ENCODE measurements at places on chromosomes 11 and 22. TPM values are rescaled to one million over a fixed set of nuclear protein-coding genes. Genes with fewer than 3 reads are reported as not detected.

GRCh38 chr22:38753948-38754750, 1.6 kb downstream of the SUN2 start:
- DNase-seq, result peak; percentile 96
- H3K27me3 ChIP-seq, result no peaks in the 10 kb centered on the region
- H3K4me3 ChIP-seq, result no peak overlapping the region
- peak overlapping the region; percentile 100 for H3K27ac ChIP-seq
- H3K36me3 ChIP-seq, result peaks cover 32% of the 10 kb centered on the region
- peaks cover 49% of the 10 kb centered on the region for H3K4me1 ChIP-seq

DNA sequence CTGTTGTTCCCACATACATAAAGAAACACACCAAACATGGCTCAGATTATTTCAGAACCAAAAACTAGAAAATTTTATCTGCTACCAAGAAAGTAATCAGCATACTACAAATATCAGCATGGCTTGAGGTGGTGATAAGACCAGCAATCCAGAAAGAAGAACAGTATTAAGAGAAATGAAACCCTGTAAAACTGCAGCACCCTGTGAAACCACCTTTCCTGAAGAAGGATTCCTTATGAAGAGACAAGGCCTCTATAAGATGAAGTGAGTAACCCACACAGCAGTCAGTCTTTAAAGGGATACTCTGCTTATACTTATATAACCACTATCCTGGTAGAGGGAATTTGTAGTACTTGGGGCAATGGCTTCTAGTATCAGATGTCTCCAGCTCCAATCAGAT, 49.9 kb downstream of the RSF1 start:
- H3K27ac ChIP-seq, result no peak overlapping the region
- no peaks in the 10 kb centered on the region for H3K27me3 ChIP-seq
- no peak overlapping the region for H3K4me3 ChIP-seq

- H3K36me3 ChIP-seq, result no peaks in the 10 kb centered on the region
- peak overlapping the region; percentile 89 for H3K27ac ChIP-seq
- H3K4me3 ChIP-seq, result no peak overlapping the region
Measured at GRCh38 chr11:68142028-68142412, 20.8 kb upstream of the CHKA start.

- DNase-seq, result no peak
- H3K27ac ChIP-seq, result no peak overlapping the region
- no peak overlapping the region for H3K4me3 ChIP-seq
- no peaks in the 10 kb centered on the region for H3K27me3 ChIP-seq
- no peaks in the 10 kb centered on the region for H3K36me3 ChIP-seq
Measured at GRCh38 chr22:31734512-31734911, 15.4 kb downstream of the PRR14L start.

GRCh38 chr11:61092280-61092766, 10.0 kb upstream of the CD5 start:
- no peaks in the 10 kb centered on the region for H3K4me1 ChIP-seq
- no peaks in the 10 kb centered on the region for H3K27me3 ChIP-seq
- no peak overlapping the region for H3K27ac ChIP-seq
- H3K36me3 ChIP-seq, result no peaks in the 10 kb centered on the region
- DNase-seq, result no peak
- no peak overlapping the region for H3K4me3 ChIP-seq

DNA sequence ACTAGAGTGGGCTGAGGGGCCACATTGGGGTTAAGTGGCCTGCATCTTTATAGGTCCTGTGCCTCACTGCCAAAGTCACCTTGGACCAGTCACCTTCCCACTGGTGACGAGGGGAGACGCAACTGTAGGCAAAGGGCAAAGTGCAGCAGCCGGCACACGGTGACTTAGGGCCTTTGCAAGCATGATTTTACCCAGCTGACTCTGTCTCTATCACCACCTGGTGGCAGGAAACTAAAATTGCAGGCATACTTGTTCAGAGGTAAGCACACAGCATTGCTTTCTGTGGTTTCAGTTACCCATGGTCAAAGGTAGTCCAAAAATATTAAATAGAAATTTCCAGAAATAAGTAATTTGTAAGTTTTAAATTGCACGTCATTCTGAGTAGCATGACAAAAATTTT, 1164.4 kb downstream of the BRD1 start:
- no peaks in the 10 kb centered on the region for H3K4me1 ChIP-seq
- no peak overlapping the region for H3K4me3 ChIP-seq
- DNase-seq, result no peak
- no peaks in the 10 kb centered on the region for H3K36me3 ChIP-seq
- no peaks in the 10 kb centered on the region for H3K27me3 ChIP-seq

DNA sequence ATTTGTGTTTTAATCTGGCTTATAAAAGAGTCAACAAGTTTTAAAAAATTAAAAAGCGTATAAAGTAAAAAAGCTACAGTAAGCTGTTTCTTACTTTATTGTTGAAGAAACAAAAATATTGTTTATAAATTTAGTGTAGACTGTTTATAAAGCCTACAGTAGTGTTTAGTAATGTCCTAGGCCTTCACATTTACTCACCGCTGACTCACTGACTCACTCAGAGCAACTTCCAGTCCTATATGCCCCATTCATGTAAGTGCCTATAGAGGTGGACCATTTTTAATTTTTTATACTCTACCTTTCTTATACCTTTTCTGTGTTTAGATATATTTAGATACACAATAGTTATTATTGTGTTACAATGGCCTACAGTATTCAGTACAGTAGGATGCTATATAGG, 12.2 kb downstream of the MPPED2 start:
- no peak overlapping the region for H3K4me3 ChIP-seq
- DNase-seq, result no peak
- no peaks in the 10 kb centered on the region for H3K4me1 ChIP-seq
- no peak overlapping the region for H3K27ac ChIP-seq
- H3K36me3 ChIP-seq, result no peaks in the 10 kb centered on the region
- no peaks in the 10 kb centered on the region for H3K27me3 ChIP-seq

GRCh38 chr11:17209939-17210245, 2.1 kb upstream of the PIK3C2A start:
- H3K27ac ChIP-seq, result no peak overlapping the region
- no peaks in the 10 kb centered on the region for H3K36me3 ChIP-seq
- H3K27me3 ChIP-seq, result no peaks in the 10 kb centered on the region
- DNase-seq, result no peak
- H3K4me1 ChIP-seq, result peaks cover 27% of the 10 kb centered on the region
- no peak overlapping the region for H3K4me3 ChIP-seq

DNA sequence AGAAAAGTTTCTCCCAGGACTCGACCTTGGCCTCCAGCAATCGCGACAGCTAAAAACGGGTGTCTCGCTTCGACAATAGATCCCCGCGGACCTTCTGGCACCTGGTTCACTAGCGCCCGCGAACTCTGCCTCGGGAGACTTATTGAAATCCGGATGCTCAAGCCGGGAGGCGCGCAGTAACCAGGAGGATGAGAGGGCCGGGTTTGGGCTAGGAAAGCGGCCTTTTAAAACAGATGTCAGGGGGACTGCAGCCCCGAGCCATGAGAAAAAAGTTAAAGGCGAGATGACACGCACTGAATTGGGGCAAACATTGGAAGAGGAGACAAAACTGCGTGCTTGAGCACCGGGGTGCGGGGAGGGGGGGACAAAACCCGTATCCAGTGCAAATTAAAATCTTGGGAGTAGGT, 637 bp upstream of the ZBTB16 start:
- DNase-seq, result peak; percentile 55
- H3K36me3 ChIP-seq, result peaks cover 7% of the 10 kb centered on the region
- no peaks in the 10 kb centered on the region for H3K27me3 ChIP-seq
- H3K4me1 ChIP-seq, result peaks cover 45% of the 10 kb centered on the region

DNA sequence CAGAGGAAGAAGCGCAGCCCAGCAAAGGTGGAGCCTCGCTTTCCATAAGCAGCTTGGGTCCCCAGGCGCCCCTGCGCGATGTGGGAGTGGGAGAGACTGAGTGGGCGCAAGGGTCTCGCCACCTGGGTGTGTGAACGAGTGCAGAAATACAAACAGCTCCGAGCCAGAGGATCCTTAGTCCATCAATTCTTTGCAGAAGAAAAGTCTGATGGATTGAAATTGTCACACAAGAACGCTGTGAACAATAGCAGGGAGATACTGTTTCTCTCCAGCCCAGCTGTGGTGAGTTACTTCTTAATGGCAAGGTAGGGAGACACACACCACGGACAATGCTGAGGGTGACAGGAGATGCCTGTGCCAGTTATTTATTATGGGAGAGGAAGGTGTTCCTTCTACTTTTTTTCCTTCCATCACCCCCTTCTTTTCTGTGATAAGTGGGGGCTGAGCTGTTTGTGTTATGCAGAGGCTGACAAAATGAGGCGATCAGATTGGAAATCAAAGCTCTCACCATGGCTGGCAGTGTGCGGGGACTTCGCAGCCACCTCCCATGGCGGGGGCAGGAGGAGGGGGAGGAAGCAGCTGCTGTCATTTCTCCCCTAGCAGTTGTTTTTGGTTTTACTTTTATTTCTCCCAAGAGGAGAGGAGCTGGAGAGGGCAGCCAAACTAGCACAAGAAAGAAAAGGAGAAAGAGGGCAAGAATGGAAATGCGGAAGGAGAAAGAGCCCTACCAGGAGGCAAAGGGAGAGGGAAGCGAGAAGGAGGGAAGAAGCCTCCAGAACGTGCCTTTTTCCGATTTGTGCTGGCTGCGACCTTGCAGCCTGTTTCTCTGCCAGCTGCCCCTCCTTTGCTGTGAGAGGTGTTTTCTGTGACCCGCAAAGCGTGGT, 755.8 kb downstream of the NTM start:
- H3K4me3 ChIP-seq, result no peak overlapping the region
- H3K27ac ChIP-seq, result no peak overlapping the region
- no peak for DNase-seq
- peaks cover 16% of the 10 kb centered on the region for H3K4me1 ChIP-seq
- H3K27me3 ChIP-seq, result no peaks in the 10 kb centered on the region
- no peaks in the 10 kb centered on the region for H3K36me3 ChIP-seq

DNA sequence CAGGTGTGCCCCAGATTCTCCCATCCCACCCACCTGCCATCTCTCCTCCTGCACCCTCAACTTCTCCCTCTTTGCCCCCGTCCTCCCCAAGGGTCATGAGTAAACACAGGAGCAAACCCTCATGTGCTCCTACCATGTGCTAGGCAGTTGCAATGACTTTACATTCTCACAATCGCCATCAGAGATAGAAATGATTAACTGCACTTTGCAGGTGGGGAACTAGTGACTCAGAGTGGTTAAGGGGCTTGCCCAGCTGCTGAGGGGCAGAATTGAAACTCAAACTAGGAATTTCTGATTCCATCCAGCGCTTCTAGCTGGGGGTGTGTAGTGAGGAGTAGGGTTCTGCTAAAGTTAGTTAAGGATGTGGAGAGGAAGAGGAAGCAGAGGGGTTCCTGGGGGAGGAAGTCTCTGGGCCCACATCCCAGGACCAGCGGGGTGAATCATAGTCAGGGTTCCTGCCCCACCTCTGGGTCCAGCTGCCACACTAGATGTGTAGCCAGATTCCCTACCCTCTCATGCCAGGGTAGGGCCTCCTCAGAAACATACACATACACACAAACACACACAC, 16.0 kb upstream of the PRG2 start:
- no peak overlapping the region for H3K4me3 ChIP-seq
- H3K27ac ChIP-seq, result no peak overlapping the region
- H3K4me1 ChIP-seq, result no peaks in the 10 kb centered on the region
- peak; percentile 21 for DNase-seq

- H3K27me3 ChIP-seq, result no peaks in the 10 kb centered on the region
- no peak overlapping the region for H3K4me3 ChIP-seq
- DNase-seq, result no peak
Measured at GRCh38 chr11:109075976-109076375, 346.0 kb upstream of the C11orf87 start.

- H3K4me1 ChIP-seq, result peaks cover 7% of the 10 kb centered on the region
- H3K27me3 ChIP-seq, result no peaks in the 10 kb centered on the region
- no peak overlapping the region for H3K4me3 ChIP-seq
- no peak for DNase-seq
Measured at GRCh38 chr11:34890089-34890488, 26.1 kb downstream of the APIP start.

DNA sequence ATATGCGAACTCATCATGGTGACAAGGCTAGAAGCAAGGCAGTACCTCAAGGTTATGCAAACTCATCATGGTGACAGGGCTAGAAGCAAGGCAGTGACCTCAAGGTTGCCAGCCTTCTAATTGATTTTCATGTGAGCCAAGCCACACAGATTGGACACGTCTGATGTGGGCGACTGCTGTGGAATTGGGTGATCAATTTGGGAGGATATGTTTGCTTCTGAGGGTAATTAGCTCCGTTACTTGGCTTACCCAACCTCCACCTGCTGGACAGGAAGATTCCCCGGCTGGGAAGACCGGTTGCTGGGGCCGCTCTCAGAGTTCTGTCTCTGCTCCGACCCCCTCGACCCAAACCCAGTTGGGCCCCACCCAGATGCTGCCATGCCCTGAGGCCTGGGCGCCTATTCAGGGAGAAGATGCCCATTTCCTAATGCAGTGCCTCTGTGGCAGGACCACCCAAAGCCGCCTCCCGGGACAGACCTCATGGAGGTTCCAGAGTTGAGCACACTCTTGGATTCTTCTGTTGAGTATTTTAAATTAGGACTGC, 69.9 kb upstream of the SHANK2 start:
- H3K4me1 ChIP-seq, result peaks cover 7% of the 10 kb centered on the region
- peak; percentile 29 for DNase-seq
- no peak overlapping the region for H3K4me3 ChIP-seq
- no peaks in the 10 kb centered on the region for H3K36me3 ChIP-seq
- H3K27me3 ChIP-seq, result no peaks in the 10 kb centered on the region

DNA sequence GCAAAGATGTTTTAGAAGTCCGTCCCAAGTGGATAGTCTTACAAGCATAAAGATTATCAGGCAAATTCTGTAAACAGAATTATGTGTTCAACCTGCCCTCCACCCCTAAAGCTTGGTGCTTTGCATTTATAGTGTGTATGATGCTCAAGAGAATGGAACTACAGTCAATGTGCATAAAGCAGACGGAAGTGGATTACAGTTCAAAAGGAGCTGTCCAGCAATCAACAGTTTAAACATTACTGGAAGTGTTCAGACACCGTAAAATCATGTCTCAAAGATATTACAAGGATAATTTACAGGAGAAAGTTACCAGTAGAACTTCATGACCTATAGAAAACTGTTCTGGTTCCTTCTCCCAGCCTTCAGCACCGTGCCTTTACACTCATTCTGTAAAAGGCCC, 1.0 kb downstream of the RIC3 start:
- DNase-seq, result no peak
- H3K4me3 ChIP-seq, result peak overlapping the region; percentile 86
- H3K27ac ChIP-seq, result no peak overlapping the region
- H3K36me3 ChIP-seq, result no peaks in the 10 kb centered on the region
- H3K27me3 ChIP-seq, result no peaks in the 10 kb centered on the region
- H3K4me1 ChIP-seq, result peaks cover 7% of the 10 kb centered on the region

The MYO7A gene
- 12.9 TPM for total RNA-seq

The PRG3 gene
- not detected for total RNA-seq

The LINC01488 gene
- not detected for total RNA-seq

The SLC17A6 gene
- not detected for total RNA-seq

The ADSL gene
- 49.0 TPM for total RNA-seq

The UBQLN3 gene
- total RNA-seq, result not detected

The C22orf42 gene
- total RNA-seq, result 4.0 TPM

The NXPE4 gene
- not detected for total RNA-seq
